Hindlimb muscle (tissue), 1 donor: ENCODE measurements at places on chromosomes 3 and 15.

- DNase-seq = no peak
These were observed 22.1 kb downstream of the SLC25A26 start for GRCh38 chr3:66242788-66243464.

GRCh38 chr3:118805007-118805406 is 229.6 kb downstream of the IGSF11 start:
- no peak for DNase-seq

DNA sequence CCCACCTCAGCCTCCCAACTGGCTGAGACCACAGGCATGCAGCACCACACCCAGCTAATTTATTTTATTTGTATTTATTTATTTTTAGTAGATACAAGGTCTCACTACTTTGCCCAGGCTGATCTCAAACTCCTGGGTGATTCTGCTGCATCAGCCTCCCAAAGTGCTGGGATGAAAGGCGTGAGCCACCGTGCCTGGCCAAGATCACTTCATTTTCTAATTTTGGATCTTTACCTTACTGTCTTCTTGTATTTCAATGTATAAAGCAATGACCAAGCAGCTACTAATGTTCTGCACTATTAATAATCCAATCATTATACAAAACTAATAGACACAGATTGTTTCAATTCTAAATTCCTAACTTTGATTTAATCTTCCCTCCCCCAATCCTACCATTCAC is 56.2 kb downstream of the LRRFIP2 start:
- no peak for DNase-seq

GRCh38 chr3:64319391-64319790 is 94.1 kb upstream of the PRICKLE2 start:
- no peak for DNase-seq

DNA sequence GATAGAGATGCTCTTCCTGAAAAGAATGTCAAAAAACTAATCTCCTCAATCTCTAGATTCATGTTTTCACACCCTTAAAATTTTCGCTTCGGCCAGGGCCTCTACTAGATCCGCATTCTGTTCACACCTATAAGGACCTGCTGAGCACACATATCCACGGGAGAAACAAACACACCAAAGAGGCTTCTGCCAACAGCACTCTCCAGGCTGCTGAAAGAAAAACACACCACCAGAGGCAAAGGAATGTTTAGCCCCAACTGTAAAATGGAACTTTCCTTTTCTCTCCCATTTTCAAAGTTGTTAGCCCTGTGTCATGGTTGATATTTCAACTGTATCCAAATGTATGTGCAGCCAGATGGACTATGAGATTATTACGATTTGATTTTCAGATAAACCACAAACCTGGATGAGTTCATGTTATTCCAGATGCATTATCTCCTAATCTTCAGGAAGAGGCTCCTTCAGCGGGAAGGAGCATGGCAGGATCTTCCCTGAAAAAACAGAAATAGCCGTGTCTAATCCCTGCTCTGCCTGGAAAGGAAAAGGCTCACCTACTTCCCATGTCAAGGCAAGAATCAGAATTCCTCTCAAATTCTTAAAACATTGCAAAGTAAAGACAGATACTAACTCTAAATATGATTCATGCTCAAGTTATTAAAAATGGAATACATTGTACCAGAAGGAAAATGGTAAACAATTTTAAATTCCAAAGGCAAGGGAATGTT is 442.7 kb upstream of the NR2F2 start:
- no peak for DNase-seq

GRCh38 chr3:90011131-90011530 is 903.7 kb downstream of the EPHA3 start:
- peak; percentile 52 for DNase-seq

GRCh38 chr15:49438962-49439631 is 16.1 kb downstream of the FGF7 start:
- DNase-seq = no peak

DNA sequence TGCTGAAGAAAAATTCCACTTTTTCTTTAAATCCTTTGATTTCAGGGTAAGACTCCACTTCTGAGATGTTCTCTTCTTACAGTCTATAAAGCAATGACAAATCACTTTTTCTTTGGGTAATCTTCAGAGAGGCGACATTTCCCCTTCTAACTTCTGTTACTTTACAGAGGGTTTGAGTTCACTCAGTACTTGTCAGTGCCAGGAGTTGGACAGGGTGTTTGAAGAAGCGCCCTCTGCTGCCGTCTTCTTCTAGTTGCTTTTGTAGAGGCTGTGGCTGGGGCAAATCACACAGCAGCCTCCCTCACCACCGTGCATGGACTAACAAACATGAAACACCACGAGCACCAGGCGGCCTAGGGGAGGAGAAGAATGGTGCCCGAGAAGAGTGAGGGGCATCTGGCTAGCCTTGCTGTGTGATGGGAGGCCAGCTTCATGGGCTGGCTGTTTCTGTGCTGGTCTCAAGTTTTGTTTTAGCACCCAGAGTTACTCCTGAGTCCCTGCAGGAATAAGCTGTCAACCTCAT is at the start of gene CD80:
CD80 (minus strand) TSS at position 174 of the 523 bp plus-strand sequence. CDS start 1,886 bp downstream, outside the sequence.
- DNase-seq = no peak

DNA sequence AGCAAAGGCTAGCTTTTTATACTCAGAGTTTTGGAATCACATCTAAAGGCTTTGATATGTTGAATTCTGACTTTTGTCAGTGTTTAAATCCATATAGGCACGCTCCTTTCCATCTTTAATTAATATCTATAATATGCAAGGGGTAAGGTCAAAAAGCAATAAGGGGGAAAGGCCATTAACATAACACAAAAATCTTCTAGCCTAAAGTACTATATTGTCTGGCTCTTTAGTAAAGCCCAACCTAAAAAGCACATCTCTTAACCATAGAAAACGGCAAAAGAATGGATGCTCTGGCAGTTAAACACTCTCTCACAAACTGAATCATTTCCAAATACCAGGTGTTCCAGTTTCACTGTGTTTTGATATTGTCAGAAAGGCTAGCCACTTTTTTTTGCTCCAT is 76.4 kb downstream of the EFL1 start:
- DNase-seq = no peak

DNA sequence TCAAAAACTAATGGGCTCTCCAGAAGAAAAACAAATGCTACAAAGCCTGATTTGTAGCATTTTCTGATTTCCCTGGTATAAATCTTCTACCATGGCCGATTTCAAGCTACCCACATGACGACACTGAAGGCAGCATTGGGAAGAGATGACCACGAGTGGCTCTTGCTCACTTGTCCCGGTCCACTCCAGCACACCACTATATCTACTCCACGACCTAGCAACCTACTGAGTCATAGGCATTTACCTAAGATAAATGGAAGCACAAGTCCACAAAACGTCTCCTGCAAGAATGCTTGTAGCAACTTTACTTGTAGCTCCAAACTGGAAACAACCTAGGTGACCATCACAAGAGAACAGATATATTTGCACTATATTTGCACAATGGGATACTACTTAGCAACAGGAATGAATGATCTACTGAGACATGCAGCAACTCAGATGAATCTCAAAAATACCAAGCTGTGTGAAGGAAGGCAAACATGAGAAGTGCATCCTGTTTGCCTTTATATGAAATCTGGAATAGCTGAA is 60.8 kb upstream of the HES1 start:
- DNase-seq = no peak

- DNase-seq = no peak
These were observed 25.3 kb upstream of the ABHD17C start for GRCh38 chr15:80669663-80670273.

DNA sequence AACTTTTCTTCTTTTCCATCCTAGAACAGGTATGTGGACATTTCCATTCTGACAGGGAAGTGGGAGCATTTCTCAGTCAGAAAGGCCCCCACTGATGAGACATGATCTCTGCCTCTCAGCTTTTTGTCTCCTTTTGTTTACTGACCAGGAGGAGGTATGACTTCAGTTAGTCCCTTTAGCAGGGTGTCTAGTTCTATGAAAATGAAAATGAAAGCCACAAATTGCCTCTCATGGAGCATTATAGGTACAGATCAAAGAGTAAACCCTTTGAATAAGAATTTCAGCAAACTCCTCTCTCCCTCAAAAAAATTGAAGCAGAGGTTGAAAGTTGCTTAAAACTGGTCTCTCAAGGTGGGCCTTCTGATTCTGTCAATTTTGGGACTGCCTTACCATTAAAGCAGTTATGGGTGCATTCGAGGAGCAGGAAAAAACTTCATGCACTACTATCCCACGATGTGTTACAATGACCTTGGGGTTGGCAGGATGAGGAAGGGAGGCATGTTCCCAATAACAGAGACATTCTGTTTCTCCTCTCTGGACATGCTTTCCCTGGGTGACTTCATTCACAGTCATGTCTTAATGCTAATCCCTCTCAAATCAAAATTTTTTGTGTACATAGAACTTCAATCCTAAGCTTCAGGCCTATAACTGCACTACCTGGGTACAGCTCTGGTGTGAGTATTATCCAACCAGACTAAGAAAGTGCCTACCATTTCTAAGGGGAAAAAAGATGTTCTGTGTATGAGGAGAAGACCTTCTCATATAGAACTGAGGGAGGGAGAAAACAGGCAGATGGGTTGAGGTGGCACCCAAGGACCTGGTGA is 50.6 kb upstream of the TBC1D23 start:
- no peak for DNase-seq

- DNase-seq = no peak
These were observed 444.7 kb upstream of the TPRG1 start for GRCh38 chr3:188727052-188727451.

GRCh38 chr3:187197335-187197649 is at the start of gene RTP1:
RTP1 (plus strand) TSS chr3:187197486; CDS start chr3:187197516, 30 bp downstream.
- no peak for DNase-seq

GRCh38 chr15:43808960-43809678 is 8.7 kb downstream of the HYPK start:
- no peak for DNase-seq

GRCh38 chr3:181726351-181727330 is 14.9 kb downstream of the SOX2 start:
- no peak for DNase-seq

DNA sequence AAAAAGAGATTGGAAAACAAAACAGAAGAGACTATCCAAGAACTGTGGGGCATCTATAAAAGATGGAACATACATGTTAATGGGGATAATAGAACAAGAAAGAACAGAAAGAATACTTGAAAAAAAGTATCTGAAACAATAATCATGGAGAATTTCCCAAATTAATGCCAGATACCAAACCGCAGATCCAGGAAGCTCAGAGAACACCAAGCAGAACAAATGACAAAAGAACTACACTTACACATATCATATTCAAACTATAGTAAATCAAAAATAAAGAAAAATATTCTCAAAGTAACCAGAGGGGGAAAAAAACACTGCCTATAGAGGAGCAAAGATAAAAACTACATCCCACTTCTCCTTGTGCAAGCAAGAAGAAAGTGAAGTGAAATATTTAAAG is 40.0 kb downstream of the CLASP2 start:
- no peak for DNase-seq

GRCh38 chr3:146884296-146884695 is 279.1 kb upstream of the PLSCR5 start:
- no peak for DNase-seq

DNA sequence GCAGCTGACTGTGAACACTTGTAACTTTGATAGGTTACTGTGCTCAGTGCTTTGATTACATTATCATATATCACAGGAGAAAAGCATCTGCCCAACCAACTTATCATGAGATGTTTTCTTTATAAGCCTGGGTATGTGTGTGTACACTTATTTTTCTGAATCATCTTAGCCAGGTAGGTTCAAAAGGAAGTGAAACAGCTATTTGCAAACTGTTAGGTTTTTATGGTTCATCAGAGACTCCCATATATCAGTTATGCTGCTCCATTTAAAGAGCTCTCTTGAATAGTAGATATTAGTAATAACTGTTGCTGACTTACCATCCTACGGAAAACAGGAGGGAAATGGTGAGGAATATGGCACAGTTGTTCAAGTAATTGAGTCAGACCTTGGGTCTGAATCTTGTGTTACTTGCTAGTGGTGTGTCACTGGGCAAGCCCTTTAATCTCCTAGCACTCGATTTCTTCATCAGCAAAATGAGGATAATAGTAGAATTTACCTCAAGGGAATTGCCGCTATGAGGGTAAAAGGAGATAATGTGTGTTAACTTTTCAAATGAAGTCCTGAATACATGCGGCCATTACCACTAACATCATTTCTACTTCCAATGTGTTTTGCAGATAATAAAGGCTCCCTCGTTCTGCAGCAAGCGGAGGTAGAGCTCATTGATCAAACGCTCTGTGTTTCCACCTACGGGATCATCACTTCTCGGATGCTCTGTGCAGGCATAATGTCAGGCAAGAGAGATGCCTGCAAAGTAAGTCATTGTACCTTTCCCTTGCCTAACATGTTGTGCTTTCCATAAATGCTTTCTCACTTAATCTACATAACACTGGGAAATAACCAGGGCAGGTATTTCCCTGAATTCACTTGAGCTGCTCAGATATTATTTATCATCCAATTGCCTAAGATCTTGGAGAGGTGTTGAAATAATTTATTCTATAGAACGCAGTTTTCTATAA is 7.8 kb upstream of the C3orf52 start:
- DNase-seq = no peak

- DNase-seq = no peak
These were observed 19.9 kb downstream of the CIP2A start for GRCh38 chr3:108569336-108569735.

DNA sequence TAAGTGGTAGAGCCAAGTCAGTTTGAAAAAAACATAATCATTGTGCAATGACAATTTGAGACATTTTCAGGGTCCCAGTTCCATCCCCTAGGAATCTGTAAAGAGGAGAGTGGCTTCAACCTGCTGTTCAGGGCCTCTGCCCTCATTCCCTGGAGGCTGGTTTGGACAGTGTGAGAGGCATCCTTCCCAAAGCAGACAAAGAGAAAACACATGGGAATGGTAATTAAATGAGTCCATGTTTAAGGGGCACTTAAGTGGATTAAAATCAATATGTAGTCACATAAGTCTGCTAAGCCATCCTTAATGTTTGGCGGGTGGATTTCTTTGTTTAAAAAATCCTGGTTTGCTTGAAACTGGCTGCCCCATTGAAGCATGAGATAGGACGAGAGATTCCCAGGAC is 146.3 kb upstream of the CTDSPL start:
- DNase-seq = no peak
